Breast epithelium (tissue), 4 donors: ENCODE measurements at places on chromosomes 6 and 20.

GRCh38 chr6:37696841-37697662, 631 bp downstream of the MDGA1 start:
- DNase-seq: no peak

GRCh38 chr20:11890331-11891076, 27.2 kb upstream of the BTBD3 start:
- DNase-seq: peak; percentile 83

DNA sequence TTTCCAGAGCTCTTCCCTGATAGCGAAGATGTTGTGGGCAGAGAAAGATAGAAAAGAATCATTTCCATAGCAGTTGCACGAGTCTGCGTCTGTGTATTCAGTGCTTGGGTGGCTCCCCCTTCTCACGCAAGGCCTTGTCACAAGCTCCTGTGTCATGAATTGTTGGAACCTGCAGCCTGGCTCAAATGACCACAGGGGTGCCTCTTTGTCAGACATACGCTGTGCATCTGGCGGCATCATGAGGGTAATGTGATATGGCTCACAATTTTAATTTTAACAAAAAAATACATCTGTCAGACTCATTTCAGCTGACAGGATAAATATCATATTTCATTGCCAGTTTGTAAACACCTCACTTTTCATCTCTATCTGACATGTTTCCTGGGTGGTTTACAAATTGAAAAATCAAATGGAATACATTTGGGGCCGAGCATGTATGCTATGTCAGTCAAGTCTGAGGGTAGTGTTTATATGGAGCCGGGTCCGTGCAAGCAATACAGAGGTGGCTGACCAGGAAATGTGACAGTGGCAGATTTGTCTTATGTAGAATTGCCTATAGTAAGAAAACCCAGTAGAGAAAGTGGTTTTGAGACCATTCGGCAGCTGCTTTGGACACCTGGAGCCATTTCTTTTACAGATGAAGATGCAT, 90.9 kb downstream of the CAP2 start:
- DNase-seq: no peak

GRCh38 chr6:122286512-122286911, 112.9 kb upstream of the HSF2 start:
- DNase-seq: no peak

GRCh38 chr6:43506667-43507471, 3.3 kb downstream of the LRRC73 start:
- peak; percentile 78 for DNase-seq

DNA sequence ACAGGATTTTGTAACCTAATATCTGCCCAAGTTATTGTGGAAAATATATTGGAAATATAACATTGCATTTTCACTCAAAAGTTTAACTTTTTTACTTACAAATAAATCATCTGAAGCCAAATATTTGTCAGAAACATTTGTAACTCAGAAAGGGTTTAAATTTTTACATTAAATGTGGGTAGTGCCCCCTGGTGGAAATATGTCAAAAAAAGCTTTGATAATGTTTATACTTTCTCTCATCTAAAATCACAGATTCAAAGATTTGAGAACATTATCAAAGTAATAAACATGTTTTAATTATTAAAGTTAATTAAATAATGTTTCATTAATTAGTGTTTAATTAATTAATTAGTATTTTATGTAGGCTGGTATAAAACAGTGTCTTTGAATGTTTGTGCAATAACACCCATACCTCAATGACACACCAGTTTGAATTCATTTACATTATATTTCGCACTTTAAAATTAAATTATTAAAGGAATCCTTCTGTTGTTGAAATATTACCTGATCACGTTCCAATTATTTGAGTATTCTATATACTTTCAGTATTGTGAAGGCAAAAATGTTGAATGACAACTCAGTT, 320.1 kb upstream of the FKBP1C start:
- DNase-seq: no peak
